ENCODE measurements at places on chromosomes 3 and 15. TPM values are rescaled to one million over a fixed set of nuclear protein-coding genes. Genes with fewer than 3 reads are reported as not detected.
A peak's percentile ranks its signal among the peaks of the same experiment; 100 is the strongest.

DNA sequence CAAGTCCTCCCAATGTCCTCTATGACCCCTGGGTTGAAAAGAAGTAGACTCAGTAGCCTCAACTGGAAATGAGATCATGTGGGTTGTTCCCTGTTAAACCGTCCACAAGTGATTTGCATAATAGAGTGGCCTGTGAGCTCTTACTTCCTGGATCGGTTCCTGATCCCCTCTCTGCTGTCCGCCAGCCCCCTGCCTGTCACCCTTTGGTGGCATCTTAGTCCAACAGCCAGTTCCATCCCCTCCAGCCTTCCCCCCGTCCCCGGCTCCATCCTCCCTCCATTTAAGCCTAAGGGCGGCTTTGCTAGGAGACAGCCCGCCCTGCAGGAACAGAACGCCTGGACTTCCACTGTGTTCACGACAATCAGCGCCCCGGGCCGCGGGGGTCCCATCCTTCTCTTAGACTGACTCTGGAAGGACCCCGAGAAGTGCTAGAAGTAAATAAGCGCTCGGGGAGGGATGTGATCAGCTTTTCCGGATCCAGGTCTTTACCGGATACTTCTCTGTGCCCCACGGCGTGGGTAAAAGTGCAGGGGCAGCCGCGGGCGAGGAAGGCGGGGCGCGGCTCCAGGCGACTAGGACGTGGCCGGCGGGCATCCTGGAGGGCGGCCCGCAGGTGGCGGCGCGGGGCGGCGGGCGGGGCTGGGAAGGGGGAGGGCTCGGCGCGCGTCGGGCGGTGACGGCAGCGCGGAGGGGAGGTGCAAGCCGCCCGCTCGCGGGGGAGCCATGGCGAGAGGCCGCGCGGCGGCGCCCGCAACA lies 51.2 kb upstream of the ULK4 start:
- peak; percentile 74 for DNase-seq

DNA sequence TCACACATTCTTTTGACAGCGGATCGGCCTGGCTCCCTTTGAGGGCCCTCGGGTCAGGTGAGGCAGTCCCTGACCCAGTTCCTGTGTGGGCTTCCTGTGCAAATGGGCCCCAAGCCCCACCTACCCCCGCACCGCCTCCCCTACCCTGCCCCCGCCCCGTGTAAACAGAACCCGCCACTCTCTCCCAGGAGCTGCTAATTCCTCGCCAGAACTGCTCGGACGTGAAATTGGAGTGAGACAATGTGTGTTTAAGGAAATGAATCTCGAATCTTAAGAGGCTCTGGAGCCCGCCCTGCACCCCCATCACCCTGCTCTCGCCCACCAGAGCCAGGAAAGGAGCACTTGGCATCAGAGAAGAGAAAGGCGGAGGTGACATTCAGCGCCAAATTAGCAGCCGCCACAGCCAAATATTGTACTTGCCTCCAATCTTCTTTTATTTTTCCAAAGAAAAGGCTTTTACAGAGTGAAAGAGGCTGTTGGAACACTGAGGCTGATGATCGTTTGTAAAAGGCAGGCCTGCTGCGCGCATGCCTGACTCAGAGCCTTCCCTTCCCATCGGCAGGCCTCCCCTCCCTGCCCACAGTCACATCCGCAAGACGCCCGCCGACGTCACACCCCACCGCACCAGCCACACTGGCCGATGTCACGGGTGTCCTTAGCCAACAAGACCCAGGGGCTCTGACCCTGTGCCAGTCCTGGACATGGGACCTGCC lies 53.1 kb downstream of the CACNA2D2 start:
- DNase-seq: peak; percentile 46

DNA sequence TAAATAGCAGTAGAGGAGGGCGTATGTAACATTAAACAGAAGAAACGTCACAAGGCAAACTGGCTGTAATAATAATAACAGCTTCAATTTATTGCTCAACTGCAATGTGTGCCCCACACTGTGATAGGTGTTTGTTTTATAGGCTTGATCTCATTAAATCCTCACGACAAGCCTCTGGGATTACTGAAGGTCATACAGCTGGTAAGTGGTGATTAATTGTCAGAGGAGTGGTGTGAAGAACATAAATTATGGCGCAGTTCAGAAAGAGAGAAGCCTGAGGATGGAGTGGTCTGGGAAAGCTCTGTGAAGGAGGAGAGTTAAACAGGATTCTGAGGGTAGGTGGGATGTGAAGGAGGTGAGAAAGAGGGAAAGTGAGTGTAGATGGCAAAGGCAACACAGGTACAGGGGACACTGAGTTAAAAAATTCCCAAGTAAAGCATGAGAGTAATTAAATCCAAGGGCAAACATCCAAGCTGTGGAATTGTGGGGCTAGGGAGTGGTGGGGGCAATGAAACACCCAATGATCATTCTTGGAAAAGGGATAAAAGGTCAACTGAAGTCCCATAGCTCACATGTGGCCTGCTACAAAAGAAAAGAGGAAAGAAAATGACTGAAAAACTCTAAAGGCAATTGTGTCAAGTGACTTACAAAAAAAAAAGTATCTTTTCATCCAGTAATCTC lies 16.5 kb upstream of the GLCE start:
- no peak for DNase-seq

The LRRC31 gene
- total RNA-seq: not detected
